ENCODE measurements at places on chromosomes 1 and 21. TPM values are rescaled to one million over a fixed set of nuclear protein-coding genes. Genes with fewer than 3 reads are reported as not detected.

Gene OR2L5
- total RNA-seq, result not detected

Gene SLC5A9
- total RNA-seq, result 0.17 TPM

Gene SPRR5
- total RNA-seq, result not detected

Gene RIPPLY3
- under 0.01 TPM for total RNA-seq

Gene RNU11
- total RNA-seq, result not detected

Gene ZP4
- total RNA-seq, result not detected

Gene ERO1B
- 8.5 TPM for total RNA-seq

Gene OR2T5
- total RNA-seq, result not detected

Gene SLC16A1
- 77.1 TPM for total RNA-seq

Measured in dermis lymphatic vessel endothelial cell (primary cell).